T-cell (primary cell): ENCODE measurements at places on chromosomes 4 and X.
A peak's percentile ranks its signal among the peaks of the same experiment; 100 is the strongest.

GRCh38 chrX:68978255-68978654 lies 149.4 kb downstream of the EFNB1 start:
- DNase-seq: no peak

DNA sequence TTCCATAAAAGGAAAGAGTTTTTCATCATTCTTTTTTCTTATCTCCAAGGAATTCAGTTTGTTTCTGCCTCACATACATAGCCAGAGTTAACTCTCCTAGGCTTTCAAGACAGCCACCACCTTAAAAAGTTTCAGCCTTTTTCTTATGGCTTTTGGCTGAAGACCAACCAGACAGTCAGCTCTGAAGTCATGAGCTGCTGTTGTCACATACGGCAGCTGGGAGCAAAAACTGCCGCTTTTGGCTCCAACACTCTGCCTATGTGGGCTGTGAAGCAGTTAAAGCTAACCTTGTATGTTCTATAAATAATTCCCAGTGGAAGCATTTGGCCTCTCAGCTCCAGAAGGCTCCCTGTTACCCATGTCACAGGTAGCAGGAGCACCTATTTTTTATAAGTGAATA lies 104.1 kb downstream of the KLHL4 start:
- no peak for DNase-seq

DNA sequence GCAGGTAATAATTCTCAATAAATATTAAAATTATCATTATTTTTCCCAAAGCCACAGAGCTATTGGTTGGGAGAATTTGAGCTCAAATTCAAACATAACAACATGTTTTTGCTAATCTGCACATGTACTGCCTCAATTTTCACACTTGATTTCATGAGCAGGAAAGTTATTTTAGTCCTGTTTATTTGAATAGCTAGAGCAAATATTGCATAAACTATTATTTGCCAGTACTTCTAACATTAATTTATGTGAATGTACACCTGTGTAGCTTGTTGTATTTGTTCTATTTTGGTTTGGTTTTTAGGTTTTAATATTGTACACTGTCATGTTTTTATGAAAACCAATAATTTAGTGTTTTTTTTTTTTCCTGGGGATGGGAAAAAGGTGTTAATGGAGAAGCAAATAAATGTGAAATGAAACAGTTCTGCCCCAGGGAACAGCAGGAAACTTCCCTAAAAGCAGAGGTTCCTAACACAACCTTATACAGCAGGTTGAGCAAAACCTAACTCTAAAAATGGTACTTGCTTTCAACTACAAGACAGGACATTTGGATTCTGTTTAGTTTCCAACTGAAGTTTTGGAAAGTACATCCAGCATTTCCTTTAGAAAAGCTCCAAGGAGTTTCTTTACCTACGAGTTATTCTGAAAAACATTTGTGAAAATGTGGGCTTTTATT lies 99.4 kb downstream of the SYNPO2 start:
- no peak for DNase-seq

- no peak for DNase-seq
Measured at GRCh38 chrX:134936542-134936941, 54.2 kb upstream of the SMIM10 start.

GRCh38 chr4:80006935-80007744 lies 65.9 kb downstream of the ANTXR2 start:
- DNase-seq: no peak

DNA sequence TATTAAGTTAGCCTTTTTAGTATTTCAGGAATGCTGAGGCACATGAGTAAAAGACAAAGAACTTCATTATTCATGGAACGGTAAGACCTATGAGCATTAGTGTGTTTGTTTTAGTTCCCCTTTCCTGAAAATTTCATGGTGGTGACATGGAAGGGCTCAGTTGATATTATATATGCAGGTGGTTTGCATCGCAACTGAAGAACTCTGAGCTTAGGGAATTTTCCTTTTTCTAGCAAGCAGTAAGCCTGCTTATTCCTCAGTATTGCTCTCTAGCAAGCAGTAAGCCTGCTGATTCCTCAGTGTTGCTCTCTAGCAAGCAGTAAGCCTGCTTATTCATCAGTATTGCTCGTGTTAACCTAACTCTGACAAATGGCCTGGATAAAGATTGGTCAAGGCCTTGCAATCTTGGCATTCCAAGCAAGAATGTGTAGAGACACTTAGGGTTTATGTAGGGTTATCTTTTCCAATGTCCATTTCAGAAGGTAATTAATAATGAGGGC lies 37.7 kb upstream of the MAGEB18 start:
- DNase-seq: no peak

- DNase-seq: no peak
Measured at GRCh38 chr4:157978680-157979361, 194.0 kb downstream of the GASK1B start.

DNA sequence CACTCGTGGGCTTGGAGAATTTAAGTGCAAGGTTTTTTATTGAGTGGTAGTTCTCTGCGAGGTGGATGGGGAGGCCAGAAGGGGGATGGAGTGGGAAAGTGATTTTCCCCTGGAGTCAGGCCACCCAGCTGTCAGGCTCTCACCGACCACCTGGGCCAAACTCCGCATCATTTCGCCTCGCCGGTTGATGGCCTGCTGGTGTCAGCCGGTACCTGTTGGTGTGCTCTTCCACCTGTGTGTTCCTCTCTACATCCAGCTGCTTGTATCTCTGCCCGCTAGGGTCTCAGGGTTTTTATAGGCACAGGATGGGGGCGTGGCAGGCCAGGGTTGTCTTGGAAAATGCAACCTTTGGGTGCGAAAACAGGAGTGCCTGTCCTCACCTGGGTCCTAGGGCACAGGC lies 200.9 kb downstream of the DACH2 start:
- DNase-seq: no peak

GRCh38 chr4:133124746-133125145 lies 24.3 kb upstream of the PCDH10 start:
- DNase-seq: no peak

- DNase-seq: no peak
Measured at GRCh38 chr4:138217567-138217966, 24.6 kb downstream of the SLC7A11 start.

GRCh38 chr4:153618833-153619232 lies 65.2 kb upstream of the TLR2 start:
- no peak for DNase-seq

GRCh38 chr4:85828027-85828890 lies 353.3 kb downstream of the ARHGAP24 start:
- DNase-seq: no peak

DNA sequence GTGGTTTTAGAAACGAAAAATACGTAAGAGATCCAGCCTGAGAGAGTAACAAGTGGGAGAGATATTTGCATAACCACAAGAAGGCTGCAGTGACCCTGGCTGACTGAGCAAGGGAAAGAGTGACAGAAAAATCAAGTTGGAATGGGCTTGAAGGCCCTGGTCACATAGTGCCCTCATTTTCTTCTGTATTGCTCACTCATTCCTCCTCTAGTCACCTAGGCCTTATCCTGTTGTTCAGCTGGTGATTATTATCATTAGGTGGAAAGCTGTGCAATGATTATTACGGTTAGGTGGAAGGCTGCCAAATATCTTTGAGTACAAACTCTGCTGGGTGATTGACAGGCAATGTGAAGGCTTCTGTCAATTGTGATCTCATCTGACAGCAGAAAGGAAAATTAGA lies 2384.1 kb downstream of the PCDH7 start:
- no peak for DNase-seq

DNA sequence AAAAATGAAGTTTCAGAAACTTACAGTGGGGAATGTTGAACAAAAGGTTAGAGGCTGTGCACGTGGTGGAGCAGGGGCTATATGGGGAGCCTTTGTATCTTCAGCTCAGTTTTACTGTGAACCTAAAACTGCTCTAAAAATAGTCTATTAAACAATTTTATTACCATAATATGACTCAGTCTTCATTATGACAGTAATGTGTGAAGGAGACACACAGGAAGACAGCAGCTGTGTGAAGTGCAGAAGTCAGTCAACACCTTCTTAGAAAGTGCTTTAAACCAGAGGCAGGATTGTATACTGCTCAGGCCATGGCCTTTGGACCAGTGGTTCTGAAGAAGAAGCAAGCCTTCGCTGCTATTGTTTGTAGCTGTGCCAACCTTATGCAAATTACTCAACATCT lies 89.7 kb downstream of the ARHGAP10 start:
- no peak for DNase-seq

GRCh38 chrX:97672608-97673007 lies 788.9 kb downstream of the RPA4 start:
- DNase-seq: no peak

- DNase-seq: no peak
Measured at GRCh38 chr4:114911111-114911510, 202.3 kb downstream of the NDST4 start.

- no peak for DNase-seq
Measured at GRCh38 chr4:170030121-170030520, 3.9 kb upstream of the MFAP3L start.

GRCh38 chr4:16760617-16761363 lies 137.7 kb downstream of the LDB2 start:
- no peak for DNase-seq

GRCh38 chr4:100369871-100370270 lies 148.0 kb downstream of the EMCN start:
- DNase-seq: no peak

GRCh38 chr4:153341575-153342090 lies 2.9 kb upstream of the MND1 start:
- no peak for DNase-seq

GRCh38 chrX:86806786-86807185 lies 658.5 kb downstream of the DACH2 start:
- no peak for DNase-seq

DNA sequence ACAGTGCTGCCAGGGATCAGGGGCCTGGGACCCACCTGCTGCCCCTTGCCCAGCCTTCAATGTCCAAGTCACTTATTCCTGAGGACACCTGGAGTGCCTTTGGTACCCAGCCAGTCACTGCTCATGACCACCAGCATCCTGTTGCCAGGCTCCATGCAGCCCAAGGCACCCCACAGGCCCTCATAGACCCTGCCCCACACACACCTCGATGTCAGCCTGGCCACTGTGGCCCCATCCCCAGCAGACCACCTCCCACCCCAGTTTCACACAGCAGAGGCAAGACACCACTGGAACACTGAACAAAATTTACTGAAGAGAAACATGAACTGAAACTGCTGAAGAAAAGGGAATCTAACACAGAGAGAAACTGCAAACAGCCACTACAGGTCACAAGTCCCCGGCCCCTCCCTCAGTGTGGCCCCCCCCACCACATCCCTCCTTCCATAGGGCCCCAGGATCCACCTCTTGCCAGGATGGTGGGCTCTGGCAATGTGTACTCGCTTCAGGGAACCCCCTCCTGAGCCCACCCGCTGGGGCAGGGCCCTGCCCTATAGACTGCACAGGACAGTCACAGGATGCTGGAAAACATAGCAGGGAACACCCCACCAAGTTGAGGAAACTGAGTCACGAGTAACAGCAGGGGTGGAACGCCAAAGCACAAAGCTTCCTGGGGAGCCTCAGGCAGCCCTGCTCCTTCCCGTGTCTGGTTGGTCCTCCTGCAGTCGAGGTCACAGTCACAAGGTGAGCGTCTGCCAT lies 5.2 kb downstream of the PNMA5 start:
- DNase-seq: no peak

- no peak for DNase-seq
Measured at GRCh38 chr4:6576932-6577331, 1.9 kb downstream of the MAN2B2 start.

GRCh38 chrX:44433556-44433955 lies 90.1 kb upstream of the EFHC2 start:
- no peak for DNase-seq

GRCh38 chrX:55135171-55135570 lies 46.4 kb downstream of the PAGE2 start:
- peak; percentile 10 for DNase-seq

DNA sequence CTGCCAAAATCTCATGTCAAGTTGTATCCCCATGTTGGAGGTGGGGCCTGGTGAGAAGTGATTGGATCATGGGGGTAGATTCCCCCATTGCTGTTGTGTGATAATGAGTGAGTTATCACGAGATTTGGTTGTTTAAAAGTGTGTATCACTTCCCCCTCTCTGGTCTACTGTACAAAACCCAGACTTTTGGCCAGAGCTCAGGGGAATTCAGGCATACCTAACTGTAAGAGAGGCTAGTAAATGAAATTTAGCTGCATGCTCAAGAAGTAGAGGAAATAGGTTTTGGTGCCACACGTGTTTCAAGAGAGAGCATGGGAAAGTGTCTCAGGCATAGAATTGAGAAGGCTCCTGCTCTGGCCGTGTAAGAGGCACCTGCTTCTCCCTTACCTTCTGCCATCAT lies 190.5 kb upstream of the GALNTL6 start:
- no peak for DNase-seq

DNA sequence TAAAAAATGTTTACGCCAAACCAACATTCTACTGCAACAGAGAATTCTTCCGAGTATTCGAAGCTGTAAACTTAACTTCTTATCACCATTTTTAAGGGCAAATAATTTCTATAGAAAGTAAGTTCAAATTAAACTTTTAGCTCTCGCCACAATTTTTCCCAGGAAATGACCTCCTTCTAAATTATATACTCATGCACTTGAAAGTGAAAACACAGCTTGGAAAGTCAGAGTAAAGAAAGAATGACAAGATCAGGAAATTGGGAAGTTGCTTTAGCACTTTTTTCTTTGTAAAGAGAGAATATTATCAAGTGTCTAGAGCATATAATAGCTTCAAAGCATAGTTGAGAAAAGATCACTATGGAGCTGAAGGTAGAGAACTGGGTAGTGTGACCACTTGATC lies 1.2 kb downstream of the CYBB start:
- no peak for DNase-seq

- no peak for DNase-seq
Measured at GRCh38 chrX:129833153-129833990, 10.3 kb downstream of the ZDHHC9 start.

DNA sequence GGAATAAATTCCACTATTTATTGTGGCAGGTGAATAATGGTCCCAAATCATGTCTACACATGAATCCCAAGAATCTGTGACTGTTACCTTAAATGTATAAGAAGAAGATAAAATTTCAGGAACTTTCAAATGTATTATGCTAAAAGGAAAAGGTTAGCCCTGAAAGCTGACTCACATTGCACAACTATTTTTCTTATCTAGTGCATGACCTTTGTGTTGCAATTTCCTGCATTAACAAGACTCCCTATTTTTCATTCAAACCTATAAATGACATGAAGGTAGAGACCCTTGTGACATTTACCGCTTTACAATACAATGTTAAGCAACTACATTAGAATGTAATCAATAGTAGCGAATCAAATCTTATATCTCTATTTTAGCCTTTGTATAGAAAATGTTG lies 36.7 kb downstream of the UBQLN2 start:
- no peak for DNase-seq

- DNase-seq: peak; percentile 14
Measured at GRCh38 chr4:101019313-101019712, 328.0 kb downstream of the PPP3CA start.

- DNase-seq: no peak
Measured at GRCh38 chrX:45601052-45601451, 400.4 kb upstream of the DIPK2B start.

- DNase-seq: no peak
Measured at GRCh38 chr4:152308951-152309350, 226.9 kb downstream of the FBXW7 start.

DNA sequence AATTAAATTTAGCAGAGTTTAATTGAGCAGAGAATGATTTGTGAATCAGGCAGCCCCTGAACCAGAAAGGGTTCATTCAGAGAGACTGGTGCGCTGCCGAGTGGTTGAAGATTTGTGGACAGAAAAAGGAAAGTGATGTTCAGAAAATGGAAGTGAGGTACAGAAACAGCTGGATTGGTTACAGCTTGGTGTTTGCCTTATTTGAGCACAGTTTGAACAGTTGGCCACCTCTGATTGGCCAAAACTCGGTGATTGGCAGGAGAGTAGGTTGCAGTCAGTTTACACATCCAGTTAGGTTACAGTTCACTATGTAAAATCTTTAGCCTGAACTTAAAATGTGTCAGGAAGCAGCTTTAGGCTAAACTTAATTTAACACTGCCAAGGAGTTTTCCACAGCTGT lies 14.9 kb downstream of the MID1IP1 start:
- no peak for DNase-seq
